ENCODE measurements at places on chromosomes 2 and 18. TPM values are rescaled to one million over a fixed set of nuclear protein-coding genes. Genes with fewer than 3 reads are reported as not detected.
A peak's percentile ranks its signal among the peaks of the same experiment; 100 is the strongest.

- H3K36me3 ChIP-seq, result no peaks in the 10 kb centered on the region
- no peaks in the 10 kb centered on the region for H3K27me3 ChIP-seq
- H3K4me3 ChIP-seq, result no peak overlapping the region
- no peak overlapping the region for H3K27ac ChIP-seq
Observed at GRCh38 chr18:22650247-22650646, 232.5 kb upstream of the CTAGE1 start.

- peaks cover 2% of the 10 kb centered on the region for H3K27me3 ChIP-seq
- no peaks in the 10 kb centered on the region for H3K4me1 ChIP-seq
- H3K36me3 ChIP-seq, result no peaks in the 10 kb centered on the region
- DNase-seq, result no peak
- H3K4me3 ChIP-seq, result no peak overlapping the region
Observed at GRCh38 chr2:162217598-162217997, 25.6 kb downstream of the FAP start.

DNA sequence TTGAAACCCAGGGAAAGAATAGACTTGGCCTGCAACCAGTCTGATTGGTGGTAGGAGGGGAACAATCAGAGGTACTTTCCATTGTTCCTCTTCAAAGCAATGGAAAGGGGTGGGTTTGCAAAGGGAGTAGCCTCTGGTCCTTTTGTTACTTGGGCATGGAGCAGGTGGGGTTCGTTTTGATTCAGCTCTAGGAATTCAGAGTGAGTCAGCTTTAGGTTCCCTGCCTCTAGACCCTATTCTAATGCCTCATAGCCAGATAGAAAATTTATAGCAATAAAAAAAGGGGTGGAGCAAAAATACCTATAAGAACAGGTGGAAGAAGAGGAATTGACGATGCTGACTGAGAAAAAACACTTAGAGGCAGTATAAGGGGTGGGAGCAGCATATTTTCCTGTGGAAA lies 636.4 kb downstream of the PLCL1 start:
- no peaks in the 10 kb centered on the region for H3K4me1 ChIP-seq
- H3K27me3 ChIP-seq, result no peaks in the 10 kb centered on the region
- DNase-seq, result no peak
- no peaks in the 10 kb centered on the region for H3K36me3 ChIP-seq
- no peak overlapping the region for H3K27ac ChIP-seq

DNA sequence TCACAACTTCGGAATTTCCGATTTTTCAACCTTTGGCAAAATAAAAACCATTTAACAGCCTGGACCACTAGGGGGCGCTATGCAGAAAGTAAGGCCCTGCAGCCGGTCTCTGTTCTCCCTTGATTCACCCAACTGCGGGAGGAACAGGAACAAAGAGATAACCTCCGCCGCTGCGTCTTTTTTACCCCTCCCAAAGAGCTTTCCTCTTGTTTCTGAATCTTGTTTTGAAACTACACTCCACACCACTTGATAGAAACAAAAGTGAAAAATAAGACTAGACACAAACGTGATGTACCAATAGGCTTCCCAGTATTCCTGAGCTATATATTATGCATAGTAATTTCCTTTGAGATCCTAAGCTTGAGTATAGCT lies 231.2 kb downstream of the MYO3B start:
- peaks cover 6% of the 10 kb centered on the region for H3K4me1 ChIP-seq
- peaks cover 8% of the 10 kb centered on the region for H3K27me3 ChIP-seq
- DNase-seq, result peak; percentile 70
- H3K27ac ChIP-seq, result no peak overlapping the region

DNA sequence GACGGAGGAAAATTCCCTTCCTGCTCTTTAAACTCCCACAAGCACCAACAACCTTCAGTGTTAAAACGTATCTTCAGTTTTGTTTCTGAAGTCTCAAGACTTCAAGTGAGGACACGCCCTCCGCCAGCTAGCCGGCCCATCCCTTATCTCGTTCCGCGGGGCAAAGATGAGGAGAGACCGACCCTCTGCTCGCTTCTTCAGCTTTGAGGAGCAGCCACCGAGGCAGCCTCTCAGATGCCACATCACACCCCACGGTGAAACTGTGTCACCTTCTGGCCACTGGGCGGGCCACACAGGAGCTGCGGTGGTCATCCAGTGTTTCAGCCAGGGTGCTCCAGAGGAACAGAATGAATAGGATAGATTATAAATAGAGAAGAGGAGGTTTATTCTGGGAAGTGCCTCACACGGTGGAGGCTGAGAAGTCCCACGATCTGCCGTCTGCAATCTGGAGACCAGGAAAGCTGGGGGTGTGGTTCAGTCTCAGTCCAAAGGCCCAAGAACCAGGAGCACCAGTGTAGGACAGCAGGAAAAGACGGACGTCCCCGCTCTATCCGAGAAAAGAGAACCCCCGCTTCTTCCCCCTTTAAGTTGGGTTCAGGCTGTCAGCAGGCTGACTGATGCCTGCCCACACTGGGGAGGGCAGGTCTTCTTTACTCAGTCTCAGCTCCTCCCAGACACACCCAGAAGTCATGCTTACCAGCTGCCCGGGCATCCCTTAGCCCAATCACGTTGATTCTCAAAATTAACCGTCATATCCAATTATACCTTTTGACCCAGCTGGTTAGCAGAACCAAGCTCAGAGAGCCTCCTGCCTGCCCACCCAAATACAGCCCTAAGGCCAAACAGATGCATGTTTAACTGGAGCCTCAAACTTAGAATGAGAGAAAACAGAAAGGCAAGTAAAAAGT lies 399.7 kb upstream of the ID2 start:
- H3K27me3 ChIP-seq, result no peaks in the 10 kb centered on the region
- H3K4me3 ChIP-seq, result peak overlapping the region; percentile 48
- H3K27ac ChIP-seq, result no peak overlapping the region
- no peaks in the 10 kb centered on the region for H3K36me3 ChIP-seq
- DNase-seq, result no peak

GRCh38 chr2:64858541-64859311 lies 130.5 kb upstream of the SLC1A4 start:
- no peak overlapping the region for H3K27ac ChIP-seq
- no peak for DNase-seq
- H3K36me3 ChIP-seq, result no peaks in the 10 kb centered on the region
- no peak overlapping the region for H3K4me3 ChIP-seq

GRCh38 chr2:3512086-3512485 lies 7.2 kb downstream of the ADI1 start:
- no peak overlapping the region for H3K4me3 ChIP-seq
- no peaks in the 10 kb centered on the region for H3K4me1 ChIP-seq
- H3K27ac ChIP-seq, result no peak overlapping the region
- no peak for DNase-seq
- peaks cover 36% of the 10 kb centered on the region for H3K36me3 ChIP-seq

GRCh38 chr2:239715606-239716005 lies 309.5 kb downstream of the NDUFA10 start:
- no peak for DNase-seq
- H3K27me3 ChIP-seq, result no peaks in the 10 kb centered on the region
- no peaks in the 10 kb centered on the region for H3K4me1 ChIP-seq
- no peak overlapping the region for H3K27ac ChIP-seq

- H3K36me3 ChIP-seq, result no peaks in the 10 kb centered on the region
- no peak for DNase-seq
- peaks cover 2% of the 10 kb centered on the region for H3K4me1 ChIP-seq
- H3K27ac ChIP-seq, result no peak overlapping the region
Observed at GRCh38 chr18:23313379-23313778, 139.7 kb upstream of the RIOK3 start.

- no peaks in the 10 kb centered on the region for H3K36me3 ChIP-seq
- no peak overlapping the region for H3K27ac ChIP-seq
- no peak overlapping the region for H3K4me3 ChIP-seq
- H3K27me3 ChIP-seq, result no peaks in the 10 kb centered on the region
- no peak for DNase-seq
Observed at GRCh38 chr2:222941510-222942032, 80.7 kb downstream of the ACSL3 start.

DNA sequence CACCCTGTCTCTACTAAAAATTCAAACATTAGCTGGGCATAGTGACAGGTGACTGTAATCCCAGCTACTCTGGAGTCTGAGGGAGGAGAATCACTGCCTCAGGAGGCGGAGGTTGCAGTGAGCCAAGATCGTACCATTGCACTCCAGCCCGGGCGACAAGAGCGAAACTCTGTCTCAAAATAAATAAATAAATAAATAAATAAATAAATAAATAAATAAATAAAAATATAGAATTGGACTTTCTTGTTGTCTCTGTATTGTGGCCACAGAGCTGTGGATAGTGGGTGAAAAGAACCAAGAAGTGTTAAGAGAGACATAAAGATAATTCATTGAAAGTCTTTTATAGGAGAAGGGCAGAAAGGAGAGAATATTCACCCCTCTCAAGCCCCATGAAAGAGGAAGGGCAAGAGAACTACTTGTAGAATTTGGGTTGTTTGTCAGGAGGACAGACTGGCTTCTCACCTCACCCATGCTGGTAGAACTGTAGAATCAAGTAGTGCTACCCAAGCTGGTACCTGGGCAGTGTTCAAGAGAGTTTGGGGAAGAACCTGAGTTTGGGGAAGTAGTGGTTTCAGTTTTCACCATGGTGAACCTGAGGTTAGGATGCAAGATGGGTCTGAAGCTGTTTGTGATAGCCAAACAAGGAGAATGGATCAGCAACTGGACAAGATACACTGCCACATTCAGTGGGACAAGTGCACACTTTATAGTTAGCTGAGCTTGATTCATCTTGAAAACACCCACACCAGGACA lies 256.5 kb downstream of the CD226 start:
- no peaks in the 10 kb centered on the region for H3K27me3 ChIP-seq
- no peak overlapping the region for H3K27ac ChIP-seq
- H3K4me3 ChIP-seq, result no peak overlapping the region

- no peak overlapping the region for H3K27ac ChIP-seq
- H3K4me1 ChIP-seq, result no peaks in the 10 kb centered on the region
- DNase-seq, result no peak
- H3K4me3 ChIP-seq, result no peak overlapping the region
Observed at GRCh38 chr2:152114366-152114765, 15.5 kb upstream of the CACNB4 start.

DNA sequence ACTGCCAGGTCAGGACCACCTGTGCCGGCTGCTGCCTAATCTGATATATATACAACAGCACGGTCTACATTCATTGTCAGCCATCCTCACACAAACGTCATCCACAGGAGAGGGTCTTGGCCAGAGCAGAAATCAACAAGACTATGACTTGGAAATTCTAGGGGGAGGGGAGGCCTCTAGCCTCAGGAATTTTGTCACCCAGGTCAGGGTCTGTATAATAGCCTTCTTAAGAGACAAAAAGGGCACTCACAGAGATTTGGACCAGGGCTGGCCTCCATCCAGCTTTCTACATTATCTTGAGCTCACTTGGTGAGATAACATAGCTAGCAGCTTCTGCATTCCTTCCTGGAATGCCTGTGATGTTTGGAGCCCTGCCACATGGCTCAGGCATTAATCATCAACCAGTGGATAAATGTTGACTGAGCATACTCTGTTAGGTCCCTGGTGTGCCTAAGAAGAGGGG lies 50.4 kb upstream of the CTIF start:
- H3K36me3 ChIP-seq, result no peaks in the 10 kb centered on the region
- H3K4me1 ChIP-seq, result no peaks in the 10 kb centered on the region
- H3K4me3 ChIP-seq, result no peak overlapping the region
- DNase-seq, result no peak
- H3K27me3 ChIP-seq, result no peaks in the 10 kb centered on the region
- H3K27ac ChIP-seq, result no peak overlapping the region

GRCh38 chr2:207437136-207437523 lies 92.6 kb upstream of the CREB1 start:
- H3K27ac ChIP-seq, result no peak overlapping the region
- DNase-seq, result no peak
- H3K4me3 ChIP-seq, result no peak overlapping the region
- no peaks in the 10 kb centered on the region for H3K36me3 ChIP-seq

GRCh38 chr2:58073751-58074150 lies 27.1 kb downstream of the VRK2 start:
- no peak overlapping the region for H3K27ac ChIP-seq
- no peaks in the 10 kb centered on the region for H3K36me3 ChIP-seq
- H3K4me1 ChIP-seq, result no peaks in the 10 kb centered on the region
- no peak overlapping the region for H3K4me3 ChIP-seq
- DNase-seq, result no peak

- H3K27ac ChIP-seq, result no peak overlapping the region
- no peaks in the 10 kb centered on the region for H3K36me3 ChIP-seq
- H3K4me1 ChIP-seq, result no peaks in the 10 kb centered on the region
- no peak overlapping the region for H3K4me3 ChIP-seq
Observed at GRCh38 chr2:165667375-165667774, 126.7 kb downstream of the GALNT3 start.

- no peak for DNase-seq
- no peak overlapping the region for H3K4me3 ChIP-seq
- peaks cover 53% of the 10 kb centered on the region for H3K36me3 ChIP-seq
- H3K27ac ChIP-seq, result no peak overlapping the region
- H3K4me1 ChIP-seq, result no peaks in the 10 kb centered on the region
Observed at GRCh38 chr18:9561759-9562158, 52.6 kb downstream of the PPP4R1 start.

GRCh38 chr2:187934236-187934635 lies 357.4 kb upstream of the GULP1 start:
- no peak overlapping the region for H3K4me3 ChIP-seq
- no peaks in the 10 kb centered on the region for H3K27me3 ChIP-seq
- H3K27ac ChIP-seq, result no peak overlapping the region

DNA sequence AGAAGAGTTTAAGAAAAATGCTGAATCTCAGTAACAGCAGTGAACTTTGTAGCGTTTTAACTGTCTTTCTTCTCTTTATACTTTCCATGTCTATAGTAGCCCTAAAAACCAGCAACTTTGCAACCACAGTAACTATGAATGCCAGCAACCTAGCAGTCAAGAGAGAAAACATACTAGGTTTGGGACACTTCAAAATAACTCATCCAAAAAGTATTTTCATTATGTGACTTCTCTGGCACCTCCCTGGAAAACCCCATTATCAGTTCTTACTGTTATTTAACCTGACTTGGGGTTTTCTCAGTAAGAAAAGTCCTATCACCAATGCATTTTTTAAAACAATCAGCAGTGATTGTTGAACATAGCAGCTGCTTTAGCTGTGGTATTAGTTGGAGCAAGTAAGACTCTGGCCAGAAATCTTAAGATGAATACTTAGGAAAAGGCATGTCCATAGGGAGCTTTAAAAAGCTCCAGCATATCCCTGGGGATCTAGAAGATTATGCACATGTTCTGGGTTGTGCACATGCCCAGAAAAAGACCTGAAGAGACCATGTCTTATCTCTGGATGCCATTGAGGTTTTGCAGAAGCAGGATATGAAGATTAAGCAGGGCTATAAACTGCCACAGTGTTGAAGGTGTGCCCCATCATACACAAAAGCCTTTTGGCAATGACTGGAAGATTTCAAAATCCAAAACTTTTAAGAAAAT lies 411.3 kb downstream of the CMPK2 start:
- H3K27me3 ChIP-seq, result no peaks in the 10 kb centered on the region
- DNase-seq, result no peak
- H3K27ac ChIP-seq, result no peak overlapping the region
- no peaks in the 10 kb centered on the region for H3K36me3 ChIP-seq
- H3K4me3 ChIP-seq, result no peak overlapping the region

- H3K27me3 ChIP-seq, result peaks cover 59% of the 10 kb centered on the region
- peaks cover 32% of the 10 kb centered on the region for H3K4me1 ChIP-seq
- no peak overlapping the region for H3K4me3 ChIP-seq
- DNase-seq, result no peak
- no peaks in the 10 kb centered on the region for H3K36me3 ChIP-seq
- no peak overlapping the region for H3K27ac ChIP-seq
Observed at GRCh38 chr2:218961651-218962570, 2.4 kb downstream of the CDK5R2 start.

Gene CLEC4F
- not detected for total RNA-seq

Gene CIDEA
- not detected for total RNA-seq

Gene KANSL1L
- 7.0 TPM for total RNA-seq

Gene ABHD3
- 24.1 TPM for total RNA-seq

Gene MDH1B
- total RNA-seq, result 0.25 TPM

Gene GBX2
- total RNA-seq, result not detected

Gene TTN
- 27.5 TPM for total RNA-seq

Gene AGXT
- not detected for total RNA-seq

Gene SLC16A14
- 0.89 TPM for total RNA-seq

Data from CD4-positive, alpha-beta T cell (primary cell).